Calu3 (cell line): ENCODE measurements at places on chromosomes 6 and 20. TPM values are rescaled to one million over a fixed set of nuclear protein-coding genes. Genes with fewer than 3 reads are reported as not detected.

GRCh38 chr6:157224951-157225574 lies 98.3 kb downstream of the TMEM242 start:
- DNase-seq: no peak

DNA sequence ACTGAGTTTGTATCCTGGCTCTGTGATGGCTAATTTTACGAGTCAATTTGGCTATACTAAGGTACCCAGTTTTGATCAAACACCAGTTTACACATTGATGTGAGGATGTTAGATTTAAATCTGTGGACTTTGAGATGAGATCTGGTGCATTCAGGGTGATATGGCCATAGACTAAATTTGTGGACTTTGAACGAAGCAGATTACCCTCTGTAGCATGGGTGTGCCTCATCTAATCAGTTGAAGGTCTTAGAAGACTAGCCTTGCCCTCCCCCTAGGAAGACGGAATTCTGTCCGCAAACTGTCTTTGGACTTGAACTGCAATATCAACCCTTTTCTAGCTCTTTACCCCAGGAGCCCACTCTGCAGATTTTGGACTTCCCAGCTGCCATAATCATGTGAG lies 547.8 kb upstream of the CITED2 start:
- DNase-seq: no peak

- DNase-seq: no peak
Measured at GRCh38 chr20:3629893-3630292, 33.3 kb downstream of the GFRA4 start.

DNA sequence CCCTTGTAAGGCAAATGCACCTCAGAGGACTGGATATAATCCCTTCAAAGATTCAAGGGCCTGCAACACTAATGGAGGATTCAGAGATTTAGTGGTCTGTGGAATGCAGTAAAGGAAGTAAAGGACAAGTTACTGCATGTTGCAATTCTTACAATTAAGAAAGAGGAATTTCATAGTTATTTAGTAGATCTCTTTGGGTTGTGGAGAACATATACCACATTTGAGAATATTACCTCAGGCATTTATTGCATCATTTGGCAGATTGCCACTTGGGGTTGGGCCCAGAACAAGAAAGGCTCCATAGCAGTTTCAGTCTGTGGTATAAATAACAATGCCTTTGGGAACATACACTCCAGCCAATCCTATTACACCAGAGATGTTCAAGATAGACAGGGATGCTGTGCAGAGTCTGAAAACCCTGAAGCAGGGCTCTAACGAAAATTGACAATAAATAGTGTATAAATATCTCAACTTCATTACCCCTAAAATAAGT lies 20.9 kb upstream of the EPM2A start:
- DNase-seq: peak; percentile 57

- no peak for DNase-seq
Measured at GRCh38 chr20:43899274-43900120, 15.2 kb upstream of the TOX2 start.

GRCh38 chr20:55004044-55004443 lies 528.7 kb downstream of the DOK5 start:
- no peak for DNase-seq

- no peak for DNase-seq
Measured at GRCh38 chr6:49416195-49416594, 46.9 kb downstream of the MMUT start.

GRCh38 chr6:70700922-70701876 lies 33.5 kb downstream of the SMAP1 start:
- DNase-seq: no peak

GRCh38 chr20:38863024-38863851 lies 57.7 kb downstream of the PPP1R16B start:
- DNase-seq: no peak

DNA sequence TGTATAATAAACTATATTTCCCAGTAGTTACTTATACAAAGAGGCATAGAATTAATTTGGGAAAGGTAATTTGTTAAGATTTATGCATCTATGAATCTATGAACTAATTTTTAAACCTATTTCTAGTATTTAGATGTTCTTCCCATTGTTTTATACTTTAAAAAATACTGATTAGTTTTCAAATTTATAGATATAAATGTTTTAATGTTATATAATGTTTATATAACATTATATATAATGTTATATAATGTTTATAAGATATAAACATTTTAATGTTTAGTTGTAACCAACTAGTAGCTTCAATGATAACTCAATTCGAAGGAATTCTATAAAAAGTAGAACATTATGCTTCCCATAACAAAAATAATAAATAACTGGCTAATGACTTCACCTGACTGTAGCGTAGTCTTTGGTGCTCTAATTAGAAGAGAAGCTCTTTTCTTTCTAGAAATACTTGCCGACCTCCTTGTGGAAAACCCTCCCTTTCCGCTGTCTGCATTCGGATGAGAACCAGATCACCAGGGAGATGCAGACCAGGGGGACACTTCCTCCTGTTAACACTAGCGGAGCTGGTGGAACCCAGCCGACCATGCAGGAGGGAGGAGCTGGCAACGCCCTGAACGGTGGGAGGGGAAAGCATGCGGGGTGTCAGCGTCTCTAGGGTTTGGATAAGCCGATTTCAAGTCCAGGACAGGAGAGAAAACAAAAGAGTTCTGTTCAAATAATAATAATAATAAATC lies 158.4 kb downstream of the OR2B2 start:
- DNase-seq: peak; percentile 87

DNA sequence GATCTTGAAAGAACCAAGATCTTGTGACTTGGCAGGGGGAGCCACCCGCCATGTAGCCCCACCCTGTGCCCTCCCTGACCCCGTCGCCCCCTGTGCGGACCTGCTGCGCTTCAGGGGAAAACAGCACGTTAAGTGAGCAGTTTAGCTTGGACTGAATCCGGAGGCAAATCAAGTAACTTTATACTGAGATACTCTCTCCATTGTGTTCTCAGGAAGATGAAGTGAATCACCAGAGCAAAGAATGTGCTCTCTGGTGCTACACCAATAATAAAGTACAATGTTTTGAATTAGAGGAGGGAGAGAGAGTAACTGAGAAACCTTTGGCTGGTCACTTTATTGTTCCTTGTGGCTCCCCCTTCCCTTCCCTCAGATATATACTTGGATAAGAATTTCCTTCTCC lies 83.4 kb downstream of the TXNDC5 start:
- no peak for DNase-seq

DNA sequence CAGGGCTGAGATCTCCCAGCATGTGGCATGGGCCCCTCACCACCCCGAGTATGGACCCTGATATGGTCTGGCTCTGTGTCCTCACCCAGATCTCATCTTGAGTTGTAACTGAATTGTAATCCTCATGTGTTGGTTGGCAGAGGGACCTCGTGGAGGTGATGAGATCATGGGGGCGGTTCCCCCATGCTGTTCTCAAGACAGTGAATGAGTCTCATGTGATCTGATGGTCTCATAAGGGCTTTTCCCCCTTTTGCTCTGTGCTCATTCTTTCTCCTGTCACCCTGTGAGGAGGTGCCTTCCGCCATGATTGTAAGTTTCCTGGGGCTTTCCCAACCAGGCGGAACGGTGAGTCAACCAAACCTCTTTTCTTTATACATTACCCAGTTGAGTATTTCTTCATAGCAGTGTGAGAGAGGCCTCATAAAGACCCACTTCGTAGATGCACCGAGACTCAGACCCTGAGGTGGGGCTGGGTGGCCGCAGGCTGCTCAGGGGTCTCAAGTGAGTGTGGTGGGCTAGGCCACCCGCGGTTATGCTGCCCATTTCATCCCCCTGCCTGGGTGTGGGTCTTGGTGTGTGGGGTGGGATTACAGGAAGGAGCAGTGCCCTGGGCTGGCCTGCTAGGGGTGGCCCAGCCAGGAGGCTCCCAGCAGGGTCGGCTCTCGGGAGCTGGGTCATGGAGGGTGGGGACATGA lies 26.2 kb upstream of the GATA5 start:
- DNase-seq: peak; percentile 67

DNA sequence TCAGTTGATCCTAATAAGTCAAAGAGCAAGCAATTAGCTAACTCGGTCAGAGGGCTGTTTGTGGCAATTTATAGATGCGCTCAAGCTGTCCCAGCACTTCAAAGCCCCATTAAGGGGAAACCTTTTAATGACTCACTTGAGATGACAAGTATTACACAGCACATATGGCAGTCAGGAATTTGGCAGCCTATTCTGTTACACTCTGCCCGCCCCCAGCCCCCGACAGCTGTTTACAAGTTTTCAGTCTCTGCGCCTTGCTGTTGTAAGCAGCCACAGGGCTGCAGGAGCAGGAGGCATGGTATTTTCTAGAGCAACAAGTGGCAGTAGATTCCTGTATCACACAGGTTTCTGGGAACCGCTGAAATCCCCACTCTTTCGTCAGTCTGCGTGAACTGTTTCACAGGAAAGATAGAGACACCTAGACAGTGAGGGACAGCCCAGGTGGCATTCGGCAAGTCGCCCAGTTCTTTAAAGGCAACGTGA lies 263.0 kb downstream of the FOXC1 start:
- no peak for DNase-seq

DNA sequence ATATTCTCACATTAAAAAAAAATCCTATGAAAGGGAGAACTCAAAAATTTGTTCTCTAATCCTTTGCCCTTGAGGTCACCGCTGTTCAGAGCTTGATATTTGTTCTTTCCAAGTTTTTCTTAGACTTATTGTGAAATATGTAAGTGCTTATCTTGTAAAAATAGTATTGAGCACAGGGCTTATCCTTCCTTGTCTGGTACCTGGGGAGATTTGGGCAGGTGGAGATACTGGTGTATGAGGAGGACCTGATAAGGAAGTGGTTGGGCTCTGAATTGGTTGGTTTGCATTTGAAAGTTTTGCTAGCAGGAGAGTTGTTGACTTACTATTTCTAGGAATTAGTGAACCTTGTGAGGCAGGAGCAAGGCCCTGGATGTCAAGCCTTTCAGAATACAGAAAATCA lies 28.9 kb upstream of the ANKEF1 start:
- no peak for DNase-seq

DNA sequence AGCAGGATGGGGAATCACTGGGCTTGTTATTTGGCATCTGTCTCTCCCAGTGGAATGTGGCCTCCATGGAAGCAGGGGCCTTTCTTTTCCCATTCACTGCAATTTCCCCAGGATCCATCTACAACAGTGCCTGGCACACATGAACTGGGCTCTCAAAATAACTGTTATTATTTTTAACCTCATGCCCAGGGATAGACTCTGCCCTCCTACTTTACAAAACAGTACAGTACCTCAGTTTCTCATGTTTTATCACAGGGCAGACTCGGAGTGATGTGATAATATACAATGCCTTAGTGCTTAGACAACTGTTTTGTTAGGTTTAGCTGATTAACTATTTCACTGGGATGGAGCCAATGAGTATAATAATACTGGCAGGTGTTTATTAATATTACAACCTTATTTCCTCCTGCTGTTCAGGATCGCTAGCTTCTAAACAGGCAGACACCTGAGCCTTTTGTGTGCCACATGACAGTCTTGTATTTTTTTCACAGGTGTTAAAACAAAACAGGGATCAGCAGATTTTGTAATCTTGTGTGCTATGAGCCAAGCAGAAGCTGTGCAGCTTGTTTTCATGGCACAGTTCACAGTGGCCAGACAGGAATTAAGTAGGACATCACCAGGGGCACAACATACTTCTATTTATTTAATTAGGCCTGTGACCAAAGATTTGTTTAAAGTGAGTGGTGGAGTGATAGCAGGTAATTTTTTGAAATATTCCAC lies 157.7 kb upstream of the EYA4 start:
- DNase-seq: no peak

GRCh38 chr20:59932616-59933295 lies 681 bp downstream of the SYCP2 start:
- DNase-seq: no peak

- DNase-seq: no peak
Measured at GRCh38 chr6:24139080-24139479, 13.1 kb downstream of the NRSN1 start.

GRCh38 chr20:20413810-20414281 lies 45.9 kb downstream of the INSM1 start:
- DNase-seq: no peak

DNA sequence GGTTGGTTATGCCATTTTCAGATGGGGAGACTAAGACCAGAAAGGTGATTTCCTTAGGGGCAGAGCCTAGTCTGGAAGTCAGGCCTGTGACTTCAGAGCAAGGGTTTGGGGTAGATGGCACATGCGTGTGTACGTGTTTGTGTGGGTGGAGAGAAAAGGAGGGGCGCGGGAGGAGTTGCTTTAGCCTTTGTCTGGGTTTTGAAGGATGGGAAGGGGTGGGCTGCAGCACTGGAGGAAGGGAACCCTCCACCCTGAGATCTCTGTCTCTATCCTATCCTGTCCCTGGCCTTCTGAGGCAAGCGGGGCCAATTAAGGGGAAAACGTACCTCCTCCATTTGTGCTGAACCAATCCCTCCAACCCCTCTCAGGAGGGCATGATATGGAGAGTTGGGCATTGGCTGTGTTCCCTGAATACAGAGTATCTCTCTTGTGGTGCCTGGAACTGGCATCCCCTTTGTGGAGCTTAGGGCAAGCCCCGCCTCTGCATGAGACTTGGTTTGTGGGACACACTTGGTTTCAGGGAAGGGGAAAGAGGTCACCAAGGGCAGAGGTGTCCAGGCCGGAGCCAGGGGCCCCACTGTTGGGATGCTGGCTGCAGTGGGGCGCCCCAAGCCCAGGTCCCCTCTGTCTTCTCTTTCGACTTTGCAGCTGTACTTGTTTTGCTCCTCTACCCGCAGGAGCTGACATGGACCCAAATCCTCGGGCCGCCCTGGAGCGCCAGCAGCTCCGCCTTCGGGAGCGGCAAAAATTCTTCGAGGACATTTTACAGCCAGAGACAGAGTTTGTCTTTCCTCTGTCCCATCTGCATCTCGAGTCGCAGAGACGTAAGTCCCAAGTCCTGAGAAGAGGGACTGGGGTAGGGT lies at the start of gene DBNDD2:
Gene DBNDD2, plus strand, starts transcription at position 507 of the 863 bp plus-strand sequence. Its CDS starts 179 bp downstream, at position 686.
- no peak for DNase-seq

GRCh38 chr6:36227379-36228228 lies 31.1 kb downstream of the BRPF3 start:
- no peak for DNase-seq

GRCh38 chr6:136550045-136550329 lies 235 bp downstream of the MAP7 start:
- DNase-seq: no peak

DNA sequence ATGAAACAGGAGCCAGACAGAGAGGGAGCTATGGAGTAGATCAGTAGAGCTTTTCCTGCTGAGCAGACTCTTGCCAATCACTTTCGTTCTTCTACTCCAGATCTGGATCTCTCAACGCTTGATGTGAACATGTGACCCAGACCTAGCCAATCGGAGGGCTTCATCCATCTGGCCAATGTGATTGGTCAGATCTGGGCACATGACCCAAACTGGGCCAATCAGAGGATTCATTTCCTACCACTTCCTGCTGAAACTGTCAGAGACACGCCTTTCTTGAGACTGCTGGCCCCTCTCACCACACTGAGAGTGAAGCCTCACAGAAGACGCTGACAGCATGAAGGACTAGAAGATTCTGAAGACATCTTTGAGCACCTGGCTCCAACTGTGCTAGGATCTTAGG lies 44.2 kb upstream of the ZMYND8 start:
- no peak for DNase-seq

The HLA-A gene
- 451 and 963 TPM in 2 replicates for total RNA-seq

The TMEM14B gene
- 50.4 and 63.9 TPM in 2 replicates for total RNA-seq

The TCF21 gene
- total RNA-seq: not detected in 2 replicates

The GLP1R gene
- total RNA-seq: 4.8 and 10.2 TPM in 2 replicates

The SAPCD1 gene
- 26.6 and 30.3 TPM in 2 replicates for total RNA-seq

The HCRTR2 gene
- not detected in 2 replicates for total RNA-seq

The IMPG1 gene
- not detected in 2 replicates for total RNA-seq

The KCNQ5 gene
- total RNA-seq: 0.10 TPM in 1 of 2 replicates, not detected in the other

The NRSN1 gene
- 0.14 TPM in 1 of 2 replicates, not detected in the other for total RNA-seq

The C6orf141 gene
- 60.9 and 74.2 TPM in 2 replicates for total RNA-seq
